Hematopoietic multipotent progenitor cell treated with erythropoietin and hydrocortisone succinate and interleukin-3 and kit ligand, for 17 days (in vitro differentiated cells): ENCODE measurements at places on chromosomes 4 and X.

DNA sequence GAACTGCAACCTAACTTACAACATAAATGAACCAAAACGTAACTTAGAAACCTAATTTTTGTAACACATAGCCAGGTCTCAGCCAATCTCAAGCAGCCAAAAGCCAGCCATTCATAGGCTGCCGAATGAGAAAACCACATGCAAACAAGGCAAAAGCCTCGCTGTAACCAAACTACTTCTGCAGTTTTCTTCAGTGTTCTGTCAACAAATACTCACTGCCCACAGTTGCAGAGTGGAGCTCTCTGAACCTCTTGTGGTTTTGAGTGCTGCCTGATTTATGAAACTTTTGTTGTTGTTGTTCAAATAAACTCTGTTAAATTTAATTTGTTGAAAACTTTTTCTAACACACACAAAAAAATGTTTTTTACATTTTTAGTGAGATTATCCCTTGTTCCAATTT, 251.2 kb downstream of the PAPSS1 start:
- no peak for DNase-seq

DNA sequence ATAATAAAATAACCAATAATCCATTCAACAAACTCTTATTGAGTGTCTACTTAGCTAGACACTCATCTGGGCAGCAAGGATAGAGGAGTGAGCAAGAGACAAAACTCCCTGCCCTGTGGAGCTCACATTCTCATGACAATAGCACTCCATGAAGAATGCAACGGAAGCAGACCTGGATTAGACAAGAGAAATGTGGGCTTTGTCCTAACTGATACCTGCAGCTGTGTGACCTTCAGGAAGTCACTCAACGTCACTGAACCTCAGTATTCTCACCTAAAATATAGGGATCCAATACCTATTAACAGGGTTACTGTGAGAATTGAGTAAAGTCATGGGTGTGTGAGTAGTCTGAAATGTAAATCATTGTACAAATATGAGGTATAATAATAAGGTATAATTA, 61.2 kb downstream of the NDNF start:
- DNase-seq: no peak

GRCh38 chr4:100746141-100746739, 228.4 kb upstream of the EMCN start:
- DNase-seq: no peak

- no peak for DNase-seq
These were observed 119.2 kb upstream of the MAB21L2 start for GRCh38 chr4:150462743-150463142.

DNA sequence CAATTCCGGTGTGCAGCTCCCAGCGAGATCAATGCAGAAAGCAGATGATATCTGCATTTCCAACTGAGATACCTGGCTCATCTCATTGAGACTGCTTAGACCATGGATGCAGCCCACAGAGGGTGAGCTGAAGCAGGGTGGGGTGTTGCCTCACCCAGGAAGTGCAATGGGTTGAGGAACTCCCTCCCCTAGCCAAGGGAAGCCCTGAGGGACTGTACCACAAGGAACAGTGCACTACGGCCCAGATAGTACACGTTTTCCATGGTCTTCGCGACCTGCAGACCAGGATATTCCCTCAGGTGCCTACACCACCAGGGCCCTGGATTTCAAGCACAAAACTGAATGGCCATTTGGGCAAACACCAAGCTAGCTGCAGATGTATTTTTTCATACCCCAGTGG, 150.0 kb downstream of the TET2 start:
- DNase-seq: no peak

DNA sequence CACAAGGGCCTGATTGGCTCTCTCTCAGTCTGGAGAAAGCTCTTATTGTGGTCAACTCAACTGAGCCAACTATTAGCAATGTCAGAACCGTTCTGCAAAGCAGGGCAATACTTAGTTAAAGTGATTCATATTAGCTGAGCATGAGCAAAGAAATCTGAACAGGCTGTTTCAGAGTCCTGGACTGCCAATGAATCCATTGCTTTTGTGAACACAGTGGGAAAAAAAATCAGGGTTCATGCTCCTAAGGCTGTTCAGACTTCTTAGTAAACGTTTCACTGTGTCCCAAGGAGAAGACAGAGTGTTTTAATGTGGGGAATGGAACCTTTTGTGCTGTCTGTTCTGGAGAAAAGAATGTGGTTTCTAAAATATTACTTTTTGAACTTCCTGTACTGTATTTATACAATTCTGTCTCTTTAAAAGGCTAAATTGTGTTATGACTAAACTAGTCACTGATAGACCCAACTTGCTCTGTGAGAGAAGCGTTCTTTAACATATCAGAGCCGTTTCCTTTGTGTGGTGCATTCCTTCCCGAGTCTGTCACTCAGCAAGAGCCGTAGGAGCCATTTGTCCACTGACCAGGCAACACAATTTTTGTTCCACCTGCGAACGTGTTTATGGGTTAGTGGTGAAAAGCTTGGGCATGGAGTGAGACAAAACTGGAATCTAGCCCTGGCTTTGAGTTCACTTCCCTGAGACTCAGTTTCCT, 366.1 kb downstream of the FBXO8 start:
- no peak for DNase-seq

DNA sequence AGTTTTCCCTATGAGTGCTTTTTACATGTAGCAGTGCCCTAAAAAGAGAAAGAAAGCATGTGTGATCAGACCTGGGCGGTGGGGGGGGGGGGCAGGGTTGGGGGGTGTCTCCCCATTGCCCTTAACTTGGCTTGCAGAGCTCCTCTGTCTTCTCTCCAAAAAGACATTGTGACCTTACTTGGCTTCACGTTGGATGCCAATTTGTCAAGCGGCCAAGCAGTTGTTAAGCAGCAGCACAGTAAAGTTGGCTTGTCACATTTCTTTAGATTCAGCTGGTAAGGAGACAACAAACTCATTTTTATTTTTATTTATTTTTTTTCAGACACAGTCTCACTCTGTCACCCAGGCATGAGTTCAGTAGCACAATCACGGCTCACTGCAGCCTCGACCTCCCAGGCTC, 57.3 kb upstream of the ZNF157 start:
- DNase-seq: no peak

DNA sequence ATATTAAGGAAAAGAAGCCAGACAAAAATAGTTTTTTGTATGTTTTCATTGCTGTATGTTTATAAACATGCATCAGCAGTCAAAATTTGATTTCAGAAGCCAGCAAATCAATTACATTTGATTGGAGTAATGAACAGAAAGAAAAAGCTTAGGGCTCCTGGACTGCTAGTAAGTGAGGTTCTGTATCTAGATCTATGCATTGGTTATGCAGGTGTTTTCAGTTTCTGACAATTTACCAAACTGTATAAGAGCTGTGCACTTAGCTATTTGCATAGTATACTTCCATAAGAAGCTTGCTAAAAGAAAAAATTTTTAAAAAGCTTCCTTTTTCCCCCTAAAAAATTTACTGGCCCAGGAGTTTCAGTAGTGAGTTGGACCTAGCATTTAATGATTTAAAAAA, 881.6 kb downstream of the PCDH7 start:
- no peak for DNase-seq

GRCh38 chr4:88709989-88710388, 12.4 kb upstream of the NAP1L5 start:
- DNase-seq: no peak

- no peak for DNase-seq
These were observed 71.3 kb downstream of the MAP3K15 start for GRCh38 chrX:19443869-19444526.

DNA sequence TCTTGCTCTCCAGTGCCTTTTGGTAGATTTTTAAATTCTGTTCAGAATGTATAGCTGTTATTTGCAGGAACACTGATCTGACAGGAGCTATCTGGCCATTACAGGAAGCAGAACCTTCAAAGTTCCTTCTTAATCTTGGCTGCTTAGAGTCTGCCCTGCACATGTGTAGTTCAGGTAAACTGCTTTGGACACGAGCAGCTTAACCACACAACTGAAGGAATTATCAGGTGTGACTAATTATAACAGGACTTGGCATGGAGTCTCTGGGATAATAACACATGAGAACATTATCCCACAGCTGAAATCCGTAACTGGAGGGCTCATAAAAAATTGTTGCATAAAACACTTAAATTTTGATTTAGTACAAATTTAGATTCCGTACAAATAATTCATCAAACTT, 11.6 kb upstream of the ING2 start:
- no peak for DNase-seq

DNA sequence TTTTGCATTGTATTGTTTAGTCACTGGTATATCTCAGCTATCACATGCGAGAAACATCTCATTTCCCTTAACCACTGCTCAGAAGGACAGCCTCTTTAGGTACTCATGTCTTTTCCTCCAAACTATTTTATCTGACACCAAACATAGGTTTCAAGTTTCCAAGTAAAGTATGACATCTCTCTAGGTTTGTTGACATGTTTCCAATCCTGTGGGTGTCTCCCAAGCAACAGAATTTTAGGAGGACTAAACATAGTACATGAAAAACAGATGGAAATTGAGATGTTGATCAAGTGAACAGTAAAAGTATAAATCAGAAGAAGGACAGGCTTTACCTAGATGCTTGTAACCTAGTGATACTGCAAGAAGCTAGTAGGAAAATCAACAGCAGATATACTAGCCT, 371.4 kb downstream of the DTHD1 start:
- DNase-seq: no peak

DNA sequence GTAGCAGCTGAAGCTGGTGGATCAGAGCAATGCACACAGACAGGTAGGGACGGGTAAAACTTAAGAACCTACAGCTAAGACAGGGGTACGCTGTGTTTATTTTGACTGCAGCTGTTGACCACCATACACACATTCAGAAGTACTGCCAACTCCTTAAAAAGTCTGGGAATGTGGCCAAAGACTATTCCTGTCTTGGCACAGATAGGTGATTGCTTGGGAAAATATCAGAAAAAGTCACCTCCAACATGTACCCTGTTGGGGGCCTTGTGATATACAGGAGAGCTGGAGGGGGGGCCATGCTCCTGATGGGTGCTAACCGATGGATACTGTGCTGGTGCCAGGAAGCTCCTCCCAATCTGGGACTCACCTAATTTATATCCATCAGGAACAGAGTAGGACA, 121.2 kb downstream of the VCX2 start:
- DNase-seq: no peak

DNA sequence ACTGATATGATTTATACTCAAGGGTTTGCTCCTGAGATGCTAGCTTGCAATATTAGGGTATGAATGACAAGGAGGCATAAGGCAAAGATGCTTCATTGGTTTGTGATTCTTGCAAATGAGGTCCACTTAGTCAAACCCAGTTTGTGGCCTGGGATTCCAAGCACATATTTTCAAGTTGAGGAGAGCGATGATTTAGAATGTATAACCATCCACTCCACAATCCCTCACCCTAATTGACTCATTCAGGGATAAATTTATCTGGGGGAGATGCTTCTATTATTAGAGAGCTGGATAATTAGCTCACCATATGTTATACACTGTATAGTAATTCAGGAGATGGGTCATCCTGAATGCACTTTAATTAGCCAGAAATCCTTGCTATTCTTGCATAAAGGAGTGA, 118.3 kb upstream of the PUDP start:
- DNase-seq: no peak

DNA sequence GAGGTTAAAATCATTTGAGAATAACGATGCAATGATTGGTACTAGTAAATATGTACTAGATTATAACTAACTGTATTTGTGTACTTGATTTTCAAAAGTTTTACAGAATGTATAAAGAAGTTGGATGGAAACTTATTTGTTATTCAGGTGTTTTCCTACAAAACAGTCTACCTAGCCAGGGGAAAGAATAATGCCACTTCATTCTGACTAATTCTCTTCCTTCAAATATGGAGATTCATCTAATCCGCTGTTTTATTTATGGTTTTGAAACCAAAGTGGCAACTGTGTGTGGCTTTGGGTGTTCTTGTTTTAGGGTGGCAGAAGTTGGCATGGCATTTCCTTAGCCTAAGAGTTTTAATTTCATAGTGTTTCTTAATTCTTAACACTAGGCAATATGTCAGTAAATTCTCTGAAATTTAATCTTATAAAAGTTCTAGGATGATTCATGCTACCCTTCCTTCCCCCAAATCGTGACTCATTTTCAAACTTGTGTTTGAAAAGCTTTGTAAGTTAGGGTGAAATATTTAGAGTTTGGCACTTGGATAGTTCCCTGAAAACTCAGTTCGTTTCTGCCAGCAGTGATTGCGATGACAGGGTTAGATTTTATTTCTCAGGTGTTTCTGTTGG, 62.6 kb downstream of the DCLK2 start:
- DNase-seq: no peak

- DNase-seq: no peak
These were observed 49.8 kb upstream of the SEC24B start for GRCh38 chr4:109383823-109384222.

DNA sequence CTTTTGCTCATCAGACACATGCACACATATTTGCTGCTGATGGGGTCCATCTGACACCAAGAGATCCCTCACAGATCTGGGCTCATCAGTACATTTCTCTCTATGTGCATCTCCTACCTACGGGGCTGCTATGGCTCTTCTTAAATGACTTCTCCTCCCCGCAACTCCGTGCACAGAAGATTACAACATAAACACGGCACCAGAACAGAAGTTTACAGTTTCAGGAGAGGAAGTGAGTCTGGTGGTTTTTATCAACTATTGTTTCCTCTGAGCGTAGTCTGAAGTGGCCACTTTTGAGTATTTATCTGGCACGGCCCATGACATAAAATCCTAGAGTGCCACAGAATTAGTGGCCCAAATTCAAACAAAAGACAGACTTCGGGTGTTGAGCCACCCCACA, 263.8 kb downstream of the PRDM5 start:
- no peak for DNase-seq

- no peak for DNase-seq
These were observed 155.8 kb downstream of the ANTXR2 start for GRCh38 chr4:79917246-79917645.

- peak; percentile 5 for DNase-seq
These were observed 565 bp upstream of the ZNF41 start for GRCh38 chrX:47483306-47484268.

- DNase-seq: no peak
These were observed 87.6 kb upstream of the VCX3B start for GRCh38 chrX:8377041-8377440.
